ENCODE measurements at places on chromosomes 2 and 18.

GRCh38 chr2:235810252-235810651, 316.4 kb downstream of the AGAP1 start:
- no peak for DNase-seq

- DNase-seq: no peak
Observed at GRCh38 chr2:70442301-70443077, 111.1 kb downstream of the TGFA start.

DNA sequence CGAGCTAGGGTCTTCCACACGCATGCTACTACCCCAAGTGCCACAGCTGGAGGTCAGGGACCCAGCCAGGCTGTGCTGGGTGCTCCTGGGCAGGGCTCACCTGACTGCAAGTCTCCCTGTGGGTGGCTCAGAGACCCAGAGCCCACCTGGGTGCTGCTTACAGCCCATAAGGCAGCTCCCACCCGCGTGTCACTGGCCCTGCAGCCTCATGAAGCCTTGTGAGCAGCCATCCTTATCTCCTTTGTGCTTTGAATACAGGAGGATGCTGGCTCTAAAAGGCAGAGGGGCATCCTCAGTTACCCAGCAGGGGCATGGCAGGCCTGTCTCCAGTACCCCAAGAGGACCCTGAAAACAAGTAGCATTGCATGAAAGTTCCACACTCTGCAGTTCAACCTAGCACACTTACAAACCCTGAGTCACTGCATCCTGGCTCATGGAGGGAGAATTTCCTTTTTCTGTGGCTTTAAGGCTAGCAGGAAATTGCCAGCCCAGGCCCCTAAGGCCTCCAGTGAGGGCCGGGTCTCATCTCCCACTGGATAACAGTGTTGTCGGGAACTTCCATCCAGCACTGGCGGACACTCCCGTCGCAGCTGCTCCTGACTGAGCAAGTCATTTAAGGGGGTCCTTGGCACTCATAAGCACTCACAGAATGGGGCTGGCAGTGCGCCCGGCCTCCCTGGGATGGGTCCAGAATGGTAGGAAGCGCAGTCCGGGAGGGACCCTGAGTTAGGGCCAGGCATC, 137.1 kb downstream of the RPIA start:
- DNase-seq: no peak

DNA sequence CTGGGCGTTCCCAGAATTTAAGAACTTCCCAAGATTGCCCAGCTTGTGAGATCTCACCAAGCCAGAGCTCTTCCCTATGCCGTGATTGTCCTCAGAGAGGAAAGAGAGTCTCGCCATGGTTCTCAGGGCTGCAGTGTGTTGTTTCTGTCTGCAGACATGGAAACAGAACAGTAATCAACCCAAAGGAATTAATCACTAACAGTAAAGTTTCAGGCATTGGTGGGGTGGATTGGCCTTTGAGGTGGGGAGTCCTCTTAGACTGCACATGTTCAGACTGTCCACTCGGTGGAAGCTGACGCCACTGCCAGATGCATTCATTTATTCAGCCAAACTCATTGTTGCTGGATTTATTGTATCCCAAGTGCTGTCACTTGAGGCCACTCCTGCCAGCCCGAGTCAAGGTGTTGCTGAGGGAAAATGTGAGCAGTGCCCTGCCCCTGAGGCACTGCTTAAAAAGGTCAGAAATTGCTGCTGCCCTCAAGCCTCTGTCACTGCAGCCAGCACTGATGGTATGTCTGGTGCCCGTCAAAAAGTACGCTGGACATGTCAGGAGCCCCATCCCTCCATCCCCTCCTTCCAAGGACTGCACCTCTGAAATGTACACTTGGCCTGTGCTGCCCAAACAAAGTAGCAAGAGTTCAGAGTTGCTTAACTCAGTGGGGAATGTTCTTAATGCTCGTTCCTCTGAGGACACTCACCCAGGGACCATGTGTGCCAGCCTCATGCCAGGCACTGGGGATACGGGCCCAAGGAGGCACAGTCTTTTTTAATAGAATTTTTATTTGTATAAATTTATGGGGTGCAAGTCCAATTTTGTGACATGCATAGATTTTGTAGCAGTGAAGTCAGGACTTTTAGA, 201.0 kb downstream of the GLI2 start:
- DNase-seq: peak; percentile 42

DNA sequence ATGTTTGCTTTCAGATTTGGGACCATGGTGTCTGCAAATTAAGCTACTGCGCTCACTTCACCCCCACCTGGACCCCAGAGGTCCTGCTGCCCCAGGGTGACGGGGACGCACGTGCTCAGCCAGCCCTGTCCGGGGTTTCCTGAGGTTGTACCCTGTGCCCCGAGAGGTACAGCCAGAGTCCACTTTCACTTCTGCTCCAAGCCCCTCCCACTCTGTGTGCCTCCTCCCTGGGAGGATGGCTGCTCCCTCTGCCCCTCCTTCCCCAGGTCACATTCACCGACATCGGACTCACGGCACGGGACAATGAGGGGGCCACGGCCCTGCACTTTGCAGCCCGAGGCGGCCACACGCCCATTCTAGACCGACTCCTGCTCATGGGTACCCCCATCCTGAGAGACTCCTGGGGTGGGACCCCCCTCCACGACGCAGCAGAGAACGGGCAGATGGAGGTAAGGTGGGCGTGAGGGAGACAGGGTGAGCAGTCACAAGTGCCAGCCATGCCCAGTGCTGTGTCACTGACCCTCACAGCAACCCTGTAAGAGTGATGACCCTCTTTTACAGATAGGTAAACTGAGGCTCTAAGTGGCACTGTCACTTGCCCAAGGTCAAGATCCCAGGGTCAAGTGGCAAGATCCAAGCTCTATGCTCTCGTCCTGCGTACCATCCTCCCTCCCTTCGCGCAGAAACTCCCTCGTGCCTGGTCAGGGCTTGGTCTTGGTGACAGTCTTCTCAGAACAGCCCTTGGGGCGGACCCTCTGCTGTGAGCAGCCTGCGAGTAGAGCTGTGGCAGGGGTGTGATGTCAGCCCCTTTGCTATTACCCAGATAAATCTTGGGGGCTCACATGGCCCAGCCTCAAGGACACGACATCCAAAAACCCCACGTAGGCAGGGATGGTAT, 7.6 kb downstream of the ESPNL start:
- no peak for DNase-seq

- DNase-seq: no peak
Observed at GRCh38 chr2:30287857-30288513, 56.7 kb downstream of the LBH start.

Data from AG20443 (cell line).